ENCODE measurements at places on chromosomes 7 and 10.

DNA sequence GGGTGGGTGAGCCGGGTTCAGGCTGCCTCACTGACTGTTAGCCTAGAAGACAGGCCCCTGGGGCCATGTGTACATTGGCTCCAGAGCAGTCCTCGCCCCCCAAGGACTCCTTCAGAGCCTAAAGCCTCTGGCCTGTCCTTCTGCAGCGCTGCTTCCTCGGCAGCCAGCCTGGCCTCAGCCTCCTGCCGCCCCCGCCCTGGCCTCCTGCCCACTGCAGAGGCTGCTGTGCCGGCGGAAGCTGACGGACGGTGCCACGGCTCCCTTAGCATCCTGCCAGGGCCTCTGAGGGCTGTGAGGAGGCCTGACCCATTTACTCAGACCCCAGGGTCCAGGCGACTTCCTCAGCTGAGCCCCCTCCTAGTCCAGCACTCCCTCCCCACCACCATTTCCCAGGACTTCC, 4.9 kb downstream of the SRRM3 start:
- DNase-seq: no peak

- DNase-seq: no peak
These were observed 6.7 kb upstream of the BTBD16 start for GRCh38 chr10:122264436-122264835.

- no peak for DNase-seq
These were observed 66.4 kb downstream of the NHLRC2 start for GRCh38 chr10:113920875-113921274.

GRCh38 chr10:44619975-44620374, 235.1 kb upstream of the CXCL12 start:
- DNase-seq: no peak

DNA sequence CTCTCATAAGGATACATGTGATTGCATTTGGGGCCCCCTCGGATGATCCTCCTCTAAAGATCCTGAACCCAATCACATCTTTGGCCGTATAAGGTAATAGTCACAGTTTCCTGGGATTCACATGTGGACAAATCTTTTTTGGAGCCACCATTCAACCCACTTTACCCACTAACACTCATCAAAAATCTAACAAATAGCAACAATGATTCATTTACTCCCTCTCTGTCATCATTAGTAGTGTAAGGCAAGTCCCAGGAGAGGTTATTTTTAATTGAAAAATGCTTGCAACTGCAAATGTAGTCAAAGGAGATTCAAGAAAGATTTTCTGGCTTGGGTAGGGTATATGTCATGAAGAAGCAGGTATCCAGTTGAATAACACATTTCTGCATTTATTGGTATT, 9.9 kb upstream of the SMKR1 start:
- no peak for DNase-seq

Measured in NCI-H1694 treated with DMSO at 0.1 percent for 48 hours (cell line).